Uterine smooth muscle cell (primary cell): ENCODE measurements at places on chromosomes 12 and 14. TPM values are rescaled to one million over a fixed set of nuclear protein-coding genes. Genes with fewer than 3 reads are reported as not detected.

SERPINA9 gene
- total RNA-seq = not detected in 2 replicates

CPNE6 gene
- not detected in 2 replicates for total RNA-seq

GLS2 gene
- 0.22 and 0.25 TPM in 2 replicates for total RNA-seq

NANOG gene
- not detected in 2 replicates for total RNA-seq

RNASE1 gene
- 0.22 TPM in 1 of 2 replicates, not detected in the other for total RNA-seq

LRRC10 gene
- not detected in 2 replicates for total RNA-seq

PRH2 gene
- 0.22 and 0.50 TPM in 2 replicates for total RNA-seq

SERPINA12 gene
- not detected in 2 replicates for total RNA-seq

TSPAN11 gene
- total RNA-seq = under 0.01 and 0.12 TPM in 2 replicates

MANSC1 gene
- total RNA-seq = 0.50 and 0.55 TPM in 2 replicates

SIX1 gene
- total RNA-seq = 0.12 and 0.33 TPM in 2 replicates

DNAJC22 gene
- 2.6 and 4.4 TPM in 2 replicates for total RNA-seq

SLC25A47 gene
- not detected in 2 replicates for total RNA-seq

GOLGA5 gene
- total RNA-seq = 57.9 and 63.0 TPM in 2 replicates

RD3L gene
- not detected in 2 replicates for total RNA-seq

GPR84 gene
- total RNA-seq = not detected in 2 replicates

GALNT6 gene
- 37.9 and 52.3 TPM in 2 replicates for total RNA-seq

KICS2 gene
- total RNA-seq = 8.9 and 9.1 TPM in 2 replicates

TDRD9 gene
- 0.22 and 2.2 TPM in 2 replicates for total RNA-seq

MIP gene
- not detected in 2 replicates for total RNA-seq

HOXC13 gene
- total RNA-seq = not detected in 2 replicates

SDS gene
- not detected in 2 replicates for total RNA-seq

WSB2 gene
- 149 and 193 TPM in 2 replicates for total RNA-seq

GDF3 gene
- total RNA-seq = not detected in 2 replicates

PMCH gene
- not detected in 2 replicates for total RNA-seq
